Lung (tissue), 17 donors: ENCODE measurements at places on chromosomes 13 and 19.

- DNase-seq, result no peak
These were observed 109.6 kb upstream of the CACNA1A start for GRCh38 chr19:13615890-13616289.

- no peak for DNase-seq
These were observed 7.9 kb upstream of the FRY start for GRCh38 chr13:32023698-32024097.

GRCh38 chr13:45928176-45928575, 76.6 kb upstream of the SIAH3 start:
- no peak for DNase-seq

GRCh38 chr19:16575282-16575681, 3.1 kb upstream of the SLC35E1 start:
- no peak for DNase-seq

DNA sequence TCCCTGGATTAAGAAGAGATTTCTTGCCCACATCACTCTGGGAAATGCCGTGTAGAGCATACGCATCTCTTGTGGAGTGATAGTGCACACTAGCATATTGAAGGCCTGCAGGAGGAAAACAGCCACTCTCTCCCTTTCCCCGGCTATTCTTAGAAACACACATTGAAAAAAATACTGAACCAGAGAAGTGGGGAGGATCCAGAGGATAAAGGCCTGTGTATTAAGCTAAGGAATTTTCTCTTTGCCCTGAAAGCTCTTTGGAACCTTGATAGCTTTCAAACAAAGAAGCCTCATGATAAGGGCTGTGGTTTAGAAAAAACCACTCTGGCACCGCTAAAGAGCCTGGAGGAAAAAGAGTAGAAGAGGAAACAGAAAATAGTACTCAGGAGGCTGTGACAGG, 386.1 kb upstream of the NBEA start:
- no peak for DNase-seq

DNA sequence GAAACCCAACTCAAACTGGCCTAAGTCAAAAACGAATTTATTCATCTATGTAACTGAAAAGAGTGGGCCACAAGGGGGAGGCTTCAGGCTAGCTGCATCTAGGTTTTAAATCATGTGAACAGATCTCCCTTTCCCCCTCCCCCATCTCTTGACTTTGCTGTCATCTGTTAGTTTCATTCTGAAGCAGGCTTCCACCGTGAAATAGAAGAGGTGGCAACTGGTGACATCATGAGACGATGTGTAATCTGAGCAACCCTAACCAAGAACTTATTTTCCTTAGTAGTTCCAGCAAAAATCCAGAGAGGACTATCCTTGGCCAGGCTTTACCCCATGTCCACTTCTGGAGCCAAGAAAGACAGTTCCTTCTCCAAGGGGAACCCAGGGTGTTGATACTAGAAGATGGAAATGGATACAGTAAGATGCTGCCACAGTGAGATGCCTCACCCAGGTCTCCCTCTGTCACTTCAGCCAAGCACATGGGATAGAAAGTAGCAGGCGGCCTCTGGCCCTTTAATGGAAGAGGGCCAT, 9.4 kb downstream of the SAMD4B start:
- no peak for DNase-seq

DNA sequence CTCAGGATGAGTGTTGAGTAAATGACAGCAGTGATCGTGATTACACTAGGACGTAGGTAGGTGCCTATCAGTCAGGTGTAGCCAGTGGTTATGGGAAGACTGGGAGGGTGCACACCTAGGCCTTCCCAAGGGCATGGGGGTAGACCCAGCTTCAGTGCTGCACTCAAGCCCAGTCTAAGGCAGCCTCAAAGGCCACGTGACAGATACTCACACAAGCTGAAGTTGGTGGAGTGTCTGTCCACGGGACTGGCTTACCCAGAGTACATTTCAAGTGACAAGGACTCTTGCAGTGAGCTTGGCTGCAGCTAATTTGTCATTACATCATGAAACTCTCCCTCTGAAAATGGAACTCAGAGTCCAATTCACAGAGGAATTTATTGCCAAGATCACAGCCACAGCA, 118.3 kb downstream of the SHISA2 start:
- no peak for DNase-seq
